ENCODE measurements at places on chromosomes 5 and 9.

- DNase-seq: no peak
These were observed 351.8 kb downstream of the RAB3C start for GRCh38 chr5:58934629-58935097.

- no peak for DNase-seq
These were observed 106.0 kb upstream of the RPS23 start for GRCh38 chr5:82384034-82384750.

GRCh38 chr9:94983552-94983951, 257.1 kb downstream of the AOPEP start:
- no peak for DNase-seq

- DNase-seq: no peak
These were observed 24.5 kb downstream of the OSTF1 start for GRCh38 chr9:75112789-75113188.

GRCh38 chr9:114246558-114246957, 76.3 kb upstream of the ORM1 start:
- no peak for DNase-seq

- no peak for DNase-seq
These were observed 51.1 kb upstream of the TBC1D2 start for GRCh38 chr9:98306384-98307145.

GRCh38 chr5:151799407-151799806, 27.7 kb downstream of the G3BP1 start:
- no peak for DNase-seq

DNA sequence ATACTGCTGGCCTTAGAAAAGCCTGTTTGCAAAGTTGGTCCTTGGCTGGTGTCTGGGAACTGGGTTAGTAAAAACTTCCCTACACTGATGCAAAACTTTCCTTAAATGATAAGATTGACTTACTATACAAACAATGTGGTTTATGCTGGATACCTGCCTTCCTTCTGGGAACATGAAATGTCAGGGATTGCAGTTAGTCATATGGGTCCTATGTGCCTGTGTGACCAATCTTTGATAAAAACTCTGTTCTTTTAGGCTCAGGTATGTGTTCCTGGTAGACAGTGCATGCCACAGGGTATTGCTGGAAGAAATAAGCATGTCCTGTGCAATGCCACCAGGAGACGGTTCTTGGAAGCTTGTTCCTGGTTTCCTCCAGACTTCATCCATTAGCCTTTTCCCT, 173.3 kb downstream of the RMI1 start:
- no peak for DNase-seq

DNA sequence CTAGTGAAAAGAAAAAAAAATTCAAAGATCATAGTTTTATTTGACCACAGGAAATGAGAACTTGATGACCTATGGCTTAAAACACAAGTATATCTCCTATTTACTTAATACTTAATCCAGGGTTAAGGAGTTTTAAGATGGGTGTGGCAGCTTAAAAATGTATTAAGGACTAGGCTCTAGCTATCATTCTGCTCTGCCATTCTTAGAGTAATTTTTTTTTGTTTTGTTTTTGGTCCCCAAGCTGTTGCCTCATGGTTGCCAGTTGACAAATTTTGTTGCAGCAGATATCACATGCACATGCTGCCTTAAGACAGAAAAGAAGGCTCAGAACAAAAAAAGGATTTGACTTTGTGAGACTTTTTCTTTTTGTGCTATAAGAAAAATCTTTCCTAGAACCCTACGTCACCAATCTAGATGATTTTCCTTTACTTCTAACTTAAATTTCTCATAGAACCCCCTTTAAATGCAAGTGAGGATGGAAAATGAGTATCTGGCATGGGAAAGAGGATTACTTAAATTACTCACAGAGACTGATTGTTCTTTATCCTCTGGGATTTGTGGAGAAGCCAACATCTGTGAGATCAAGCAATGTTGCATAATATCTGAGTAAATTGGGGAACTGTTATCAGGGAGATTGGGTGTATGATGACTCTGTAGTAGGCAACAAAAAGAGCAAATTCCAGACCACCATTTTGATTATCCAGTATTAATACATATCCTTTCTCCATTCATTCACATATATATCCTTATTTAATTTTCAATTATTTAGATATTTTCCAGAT, 364.7 kb upstream of the CD180 start:
- no peak for DNase-seq

DNA sequence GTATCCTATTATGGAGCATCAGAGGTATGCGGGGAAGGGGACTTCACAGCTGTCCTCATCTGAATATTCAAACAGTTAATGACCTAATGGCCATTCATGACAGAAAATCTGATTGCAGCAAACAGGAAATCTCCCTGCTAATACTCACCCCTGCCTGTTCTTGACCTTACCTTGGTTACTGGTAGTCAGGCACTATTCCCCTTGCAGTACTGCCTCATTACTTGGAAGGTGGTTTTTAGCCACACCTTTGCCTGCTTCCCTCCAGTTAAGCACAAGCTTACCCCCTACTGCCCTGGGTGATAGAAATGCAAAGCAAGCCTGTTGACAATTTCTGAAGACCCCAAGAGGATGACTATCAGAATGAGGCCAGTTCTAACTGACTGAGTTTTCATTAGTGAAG, 332.4 kb downstream of the NTRK2 start:
- no peak for DNase-seq

GRCh38 chr9:84151236-84151635, 170.6 kb downstream of the RMI1 start:
- DNase-seq: no peak

DNA sequence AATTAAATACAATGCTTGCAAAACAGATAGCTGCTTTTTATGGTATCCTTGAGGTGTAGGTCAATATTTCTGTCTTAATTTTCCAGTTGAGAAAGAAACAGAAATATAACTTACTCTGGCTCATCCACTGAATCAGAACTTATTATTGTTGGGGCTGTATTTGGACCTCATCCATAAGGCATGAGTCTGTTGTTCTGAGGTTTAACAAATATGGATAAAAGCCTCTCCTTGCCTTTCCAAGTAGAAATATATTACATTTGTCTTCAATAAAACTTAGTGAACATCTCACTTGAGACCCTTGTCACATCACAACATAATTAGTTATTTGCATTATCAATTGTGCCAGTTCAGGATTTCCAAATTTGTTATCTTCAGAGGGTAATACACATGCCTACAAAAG, 525.8 kb downstream of the AGTPBP1 start:
- DNase-seq: no peak

DNA sequence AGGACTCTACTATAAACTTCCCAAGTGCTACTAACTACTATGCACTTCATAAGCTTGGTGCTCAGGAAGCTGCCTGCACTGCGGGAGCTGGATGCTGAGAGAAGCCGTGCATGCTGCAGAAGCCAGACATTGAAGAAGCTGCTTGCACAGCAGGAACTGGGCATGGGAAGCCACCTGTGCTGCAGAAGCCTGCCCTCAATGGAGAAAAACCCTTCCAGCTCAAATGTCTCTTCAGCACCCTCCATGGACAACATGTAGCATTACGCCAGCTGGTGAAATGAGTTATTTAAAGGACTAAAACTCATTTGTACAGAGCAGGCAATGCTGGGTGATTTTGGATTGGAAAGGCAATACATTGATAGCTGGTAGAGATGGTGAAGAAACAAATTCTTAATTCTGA, 247.2 kb downstream of the KIF4B start:
- no peak for DNase-seq

- DNase-seq: no peak
These were observed 249.0 kb upstream of the ZNF608 start for GRCh38 chr5:124995421-124995820.

GRCh38 chr9:130937146-130938076, 1.6 kb downstream of the FIBCD1 start:
- DNase-seq: no peak

DNA sequence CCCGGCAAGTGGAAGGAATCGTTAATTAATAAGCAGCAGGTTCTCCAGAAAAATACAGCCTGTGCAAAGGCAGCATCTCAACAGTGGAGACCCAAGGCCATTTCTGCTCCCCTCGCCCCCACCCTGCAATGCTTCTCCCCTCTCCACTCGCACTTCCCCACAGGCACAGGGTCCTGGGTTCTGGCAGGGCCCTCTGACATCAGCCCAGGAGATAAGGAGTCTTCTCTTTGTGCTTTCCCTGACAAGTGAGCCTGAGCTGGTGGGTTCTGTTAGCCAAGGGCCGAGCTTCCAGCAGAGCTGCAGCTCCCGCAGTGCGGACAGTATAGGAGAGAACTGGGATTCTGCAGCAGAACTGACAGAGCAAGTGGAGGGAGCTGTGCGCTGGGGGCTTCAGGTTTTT, 257.5 kb downstream of the NSG2 start:
- no peak for DNase-seq

DNA sequence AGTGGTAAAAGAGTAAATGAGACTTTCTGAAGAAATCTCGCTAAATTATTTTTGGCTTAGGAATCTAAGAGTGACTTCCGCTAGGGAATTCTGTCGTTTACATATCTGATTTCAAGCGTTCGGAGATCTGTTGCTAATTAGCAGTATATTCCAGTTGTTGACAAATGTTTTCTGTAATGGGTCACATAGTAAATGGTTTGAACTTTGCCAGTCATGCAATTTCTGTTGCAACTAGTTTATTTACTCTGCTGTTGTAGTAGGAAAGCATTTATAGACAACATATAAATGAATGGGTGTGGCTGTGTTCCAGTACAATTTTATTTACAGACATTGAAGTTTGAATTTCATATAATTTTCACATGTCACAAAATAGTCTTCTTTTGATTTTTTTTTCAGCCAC, 57.4 kb upstream of the JAK2 start:
- DNase-seq: no peak

DNA sequence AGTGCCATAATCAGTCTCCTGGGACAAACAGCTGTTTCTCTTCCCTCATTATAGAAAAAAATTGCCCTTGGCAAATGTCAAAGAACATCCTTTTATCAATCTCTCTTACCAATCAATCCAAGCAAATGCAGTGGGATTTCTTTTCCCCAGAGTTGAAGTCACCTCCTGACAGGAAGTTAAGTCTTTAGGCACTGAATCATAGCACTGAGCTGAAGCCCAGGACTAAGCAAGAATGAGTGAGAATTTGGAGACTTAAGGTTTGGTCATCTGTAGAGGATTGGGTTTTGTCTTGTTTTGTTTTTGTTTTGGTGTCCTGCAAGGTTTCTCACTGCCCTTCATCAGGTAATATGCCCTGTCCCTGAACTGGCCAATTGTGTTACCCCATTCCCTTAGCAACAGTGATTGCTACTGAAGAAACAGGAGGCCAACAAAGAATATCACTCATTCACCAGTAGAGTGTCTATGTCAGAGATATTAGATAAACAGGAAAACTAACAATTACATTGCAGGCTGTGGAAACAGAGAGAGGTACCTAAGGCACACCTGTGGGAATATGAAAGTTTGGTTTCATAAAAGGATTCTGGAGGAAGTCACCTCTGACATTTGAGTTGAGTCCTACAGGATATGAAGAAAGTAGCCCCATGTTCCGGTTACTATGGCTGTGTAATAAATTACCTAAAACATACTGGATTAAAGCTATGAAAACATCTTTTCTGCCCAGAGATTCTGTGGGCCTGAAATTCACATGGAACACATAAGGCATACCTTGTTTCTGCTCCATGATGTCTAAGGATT, 4.5 kb upstream of the FXN start:
- no peak for DNase-seq
